Endothelial cell of umbilical vein (primary cell): ENCODE measurements at places on chromosomes 3 and 15.
A peak's percentile ranks its signal among the peaks of the same experiment; 100 is the strongest.

- no peak for DNase-seq
Measured at GRCh38 chr3:192489579-192489978, 237.8 kb downstream of the FGF12 start.

- no peak for DNase-seq
Measured at GRCh38 chr3:13772885-13773745, 106.8 kb downstream of the WNT7A start.

DNA sequence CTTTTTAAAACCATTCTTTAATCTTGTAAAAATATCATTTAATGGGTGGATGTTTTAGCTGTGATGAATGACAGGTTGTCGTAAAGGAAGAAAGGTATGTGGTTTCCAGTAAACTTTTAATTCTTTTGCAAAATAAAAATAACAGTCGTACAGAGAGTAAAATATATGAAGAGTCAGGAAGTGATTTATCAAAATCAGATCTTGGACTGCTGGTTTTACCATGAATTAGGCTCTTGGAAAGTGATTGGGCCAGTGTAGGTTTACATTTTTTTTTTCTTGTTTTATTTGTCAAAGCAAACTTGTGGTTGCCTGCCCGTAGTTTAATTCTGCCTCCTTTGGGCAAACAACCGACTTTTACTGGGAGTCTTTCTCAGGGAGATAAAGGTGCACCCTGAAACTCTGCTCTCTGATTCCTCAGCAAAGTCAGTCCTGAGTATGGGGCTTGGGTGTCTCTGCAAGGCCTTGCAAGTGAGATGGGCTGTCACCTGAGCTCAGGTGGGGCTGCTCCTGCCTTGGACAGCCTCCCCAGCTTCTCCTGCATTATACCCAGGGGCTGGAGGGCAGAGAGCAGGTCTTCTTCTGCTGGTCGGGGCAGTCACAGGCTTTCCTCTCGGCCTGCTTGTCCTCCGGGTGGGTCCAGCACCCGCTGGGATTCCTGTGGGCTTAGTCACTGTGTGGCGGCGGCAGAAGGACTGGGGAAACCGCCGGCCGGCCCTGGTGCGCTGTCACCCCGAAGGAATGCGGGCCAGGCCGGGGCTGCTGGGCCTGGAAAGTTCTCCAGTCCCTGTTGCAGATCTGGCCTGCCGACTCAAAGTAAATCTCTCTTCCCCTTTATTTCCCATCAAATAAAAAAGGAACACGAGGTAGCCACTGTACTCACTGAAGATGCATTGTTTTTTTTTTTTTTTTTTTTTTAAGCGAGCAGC, 79.0 kb downstream of the IGF1R start:
- peak; percentile 92 for DNase-seq

DNA sequence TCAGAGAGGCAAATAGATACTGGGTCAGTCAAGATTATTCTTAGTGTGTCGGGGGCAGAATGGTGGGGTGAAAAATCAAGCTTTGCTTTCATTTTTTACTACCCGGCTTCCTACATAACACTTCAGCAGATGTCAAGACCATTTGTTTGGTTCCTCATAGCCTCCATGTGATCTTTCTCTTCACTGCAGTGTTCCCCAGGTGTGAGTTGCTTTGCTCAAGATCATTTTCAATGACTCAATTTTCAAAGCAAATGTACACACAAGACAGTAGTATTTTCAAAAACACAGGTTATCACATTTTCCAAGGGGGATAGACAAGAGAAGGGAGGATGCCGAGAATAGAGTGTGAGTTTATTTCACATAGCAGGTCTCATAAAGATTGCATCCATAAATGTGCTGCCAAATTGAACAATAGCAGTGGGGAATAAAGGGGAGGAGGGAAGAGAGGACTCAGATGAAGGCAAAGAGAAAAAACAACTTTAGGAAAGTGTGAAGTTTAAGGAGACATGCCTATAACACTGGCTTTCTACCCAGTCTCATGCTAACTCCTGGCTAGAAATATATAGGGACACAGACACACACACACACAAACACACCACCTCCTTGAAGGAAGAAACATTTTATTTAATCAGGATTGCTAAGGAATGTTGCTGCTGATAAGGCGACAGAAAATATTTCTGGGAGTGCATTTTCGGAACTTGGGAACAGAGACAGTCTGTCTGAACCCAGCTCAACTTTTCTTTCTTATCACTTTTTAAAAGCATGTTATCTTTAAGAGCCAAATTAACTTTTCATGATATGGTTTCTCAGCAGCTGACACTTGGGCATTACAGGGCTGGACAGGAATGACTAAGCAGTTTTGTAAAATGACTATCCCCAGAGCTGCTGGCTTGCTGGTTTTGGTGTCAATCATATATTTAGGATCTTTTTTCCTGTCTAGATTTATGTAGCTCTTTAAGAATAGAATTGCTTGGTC, 402.4 kb downstream of the RBMS3 start:
- DNase-seq = peak; percentile 92

GRCh38 chr15:62389885-62390790, 225.1 kb upstream of the C2CD4B start:
- peak; percentile 74 for DNase-seq

DNA sequence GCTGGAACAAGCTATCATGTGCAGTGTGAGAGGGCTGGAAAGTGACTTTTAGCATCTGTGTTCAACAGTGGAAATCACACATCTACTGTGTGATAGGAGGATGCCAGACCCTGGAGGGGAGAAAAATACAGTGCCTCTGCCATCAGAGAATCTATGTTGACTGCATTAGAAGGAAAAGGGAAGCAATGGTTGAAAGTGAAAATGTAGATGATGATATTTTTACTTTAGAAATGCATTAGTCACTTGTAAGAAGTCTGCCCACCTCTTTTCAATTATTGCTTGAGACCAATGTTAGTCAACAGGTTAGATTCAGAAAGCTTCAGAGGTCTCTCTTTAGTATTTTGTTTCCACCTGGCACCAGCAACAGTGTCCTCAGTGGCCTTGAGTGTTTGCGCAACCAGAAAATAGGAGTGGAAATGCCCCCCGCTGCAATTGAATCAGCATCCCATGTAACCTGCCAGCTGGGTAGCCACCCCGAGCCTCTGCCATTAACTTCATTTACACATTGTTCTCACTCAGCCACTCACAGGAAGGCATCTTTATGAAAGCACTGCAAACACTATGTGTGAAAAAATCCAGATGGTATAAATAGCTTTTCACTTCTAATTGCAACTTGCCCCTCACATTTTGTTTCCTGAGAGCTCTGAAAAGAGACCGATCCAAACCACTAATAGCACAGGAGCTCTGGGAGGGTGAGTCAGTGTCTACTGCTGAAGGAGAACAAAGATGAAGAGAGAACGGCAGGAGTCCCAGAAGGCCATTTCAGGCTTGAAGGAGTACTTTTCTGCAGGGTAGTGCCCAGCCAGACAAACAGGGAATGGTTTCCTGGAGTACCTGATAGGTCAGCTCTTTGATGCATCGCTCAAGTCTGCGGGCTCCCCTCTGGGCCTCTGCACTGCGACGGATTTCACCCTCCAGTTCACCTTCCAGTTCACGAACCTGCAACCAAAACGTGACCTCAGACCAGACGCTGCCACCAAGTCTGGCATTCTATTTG, 92.1 kb downstream of the HHLA2 start:
- DNase-seq = no peak

DNA sequence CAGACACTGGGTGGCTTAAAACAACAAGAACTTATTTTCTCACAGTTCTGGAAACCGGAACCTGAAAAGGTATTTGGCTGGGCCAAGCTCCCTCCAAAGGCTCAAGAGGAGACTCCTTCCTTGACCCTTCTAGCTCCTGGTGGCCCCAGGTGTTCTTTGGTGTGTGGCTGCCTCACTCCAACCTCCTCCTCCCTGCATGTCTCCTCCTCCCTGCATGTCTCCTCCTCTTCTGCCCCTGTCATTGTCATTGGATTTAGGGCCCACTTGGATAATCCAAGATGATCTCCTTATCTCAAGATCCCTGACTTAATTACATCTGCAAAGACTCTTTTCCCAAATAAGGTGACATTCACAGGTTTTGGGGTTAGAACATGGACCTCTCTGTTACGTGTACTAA, 69.8 kb upstream of the MFGE8 start:
- no peak for DNase-seq

GRCh38 chr15:77688266-77688665, 55.6 kb upstream of the LINGO1 start:
- no peak for DNase-seq

- no peak for DNase-seq
Measured at GRCh38 chr3:128066114-128066513, 13.9 kb downstream of the SEC61A1 start.

GRCh38 chr3:84621823-84622222, 337.0 kb upstream of the CADM2 start:
- no peak for DNase-seq

DNA sequence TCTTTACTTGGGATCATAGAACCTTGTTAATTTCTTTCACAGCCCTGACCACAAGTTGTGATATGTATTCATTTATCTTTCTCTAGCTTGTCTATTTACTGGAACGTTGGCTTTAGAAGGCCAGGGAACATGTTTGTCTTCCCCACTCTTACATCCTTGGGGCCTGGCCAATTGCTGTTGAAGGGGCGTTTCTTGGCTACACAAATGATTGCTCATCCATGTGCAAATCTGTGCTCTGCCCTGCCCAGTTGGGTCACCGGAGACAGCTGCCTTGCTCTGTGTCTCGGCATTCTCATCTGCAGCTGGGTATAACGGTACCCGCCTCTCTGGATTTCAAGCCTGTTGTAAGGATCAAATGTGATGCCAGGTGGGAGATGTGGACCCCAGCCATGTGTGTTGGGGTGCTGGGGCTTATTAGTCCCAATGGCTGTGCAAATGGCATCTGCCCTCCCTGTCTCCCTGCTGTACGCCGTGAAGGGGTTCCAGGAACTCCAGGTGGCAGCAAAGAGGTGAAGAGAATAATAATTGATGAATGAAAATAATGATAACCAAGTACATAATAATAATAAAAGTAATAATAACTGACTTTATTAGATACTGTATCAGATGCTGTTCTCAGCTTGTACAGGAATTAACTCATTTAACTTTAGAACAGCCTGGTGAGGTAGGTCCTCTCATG, 24.0 kb upstream of the TLE3 start:
- DNase-seq = peak; percentile 38

GRCh38 chr3:151259664-151260063, 18.7 kb downstream of the P2RY14 start:
- DNase-seq = no peak

DNA sequence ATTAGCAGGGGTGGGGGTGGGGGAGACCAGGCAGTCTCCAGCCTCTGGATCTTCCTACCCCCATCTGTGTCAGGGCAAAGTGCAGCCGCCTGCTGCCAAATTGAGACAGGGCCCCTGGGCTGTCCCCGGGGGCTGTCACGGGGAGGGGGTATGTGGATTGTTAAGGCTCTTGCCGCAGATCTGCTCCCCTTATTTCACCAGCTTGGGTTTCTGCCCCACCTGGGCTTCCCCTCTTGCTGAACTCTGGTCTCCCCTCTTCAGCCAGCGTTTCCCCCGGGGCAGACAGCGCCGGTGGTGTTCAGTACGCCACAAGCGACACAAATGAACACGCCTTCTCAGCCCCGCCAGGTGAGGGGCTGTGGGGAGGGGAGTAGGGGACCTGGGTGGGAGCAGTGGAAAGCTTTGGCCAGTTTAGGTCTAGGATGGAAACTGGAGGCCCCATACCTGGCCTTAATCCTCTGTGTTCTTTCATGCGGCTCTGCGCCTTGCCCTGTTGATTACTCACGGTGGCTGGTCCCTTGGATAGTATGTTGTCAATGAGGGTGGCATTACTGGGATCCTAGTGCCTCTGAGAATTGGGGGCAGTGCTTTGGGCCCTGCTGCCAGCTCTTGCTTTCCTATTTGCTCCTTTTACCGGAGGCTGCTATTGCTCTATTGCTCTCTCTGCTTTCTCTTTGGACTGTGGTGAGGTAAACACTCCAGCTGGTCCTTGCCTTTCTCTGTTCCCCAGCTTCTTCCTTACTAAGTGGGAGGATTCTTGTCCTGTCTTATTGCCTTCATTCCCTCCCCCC, 1.7 kb downstream of the EIF4G1 start:
- DNase-seq = no peak

GRCh38 chr3:43288366-43288765, 2.0 kb downstream of the SNRK start:
- DNase-seq = peak; percentile 42

DNA sequence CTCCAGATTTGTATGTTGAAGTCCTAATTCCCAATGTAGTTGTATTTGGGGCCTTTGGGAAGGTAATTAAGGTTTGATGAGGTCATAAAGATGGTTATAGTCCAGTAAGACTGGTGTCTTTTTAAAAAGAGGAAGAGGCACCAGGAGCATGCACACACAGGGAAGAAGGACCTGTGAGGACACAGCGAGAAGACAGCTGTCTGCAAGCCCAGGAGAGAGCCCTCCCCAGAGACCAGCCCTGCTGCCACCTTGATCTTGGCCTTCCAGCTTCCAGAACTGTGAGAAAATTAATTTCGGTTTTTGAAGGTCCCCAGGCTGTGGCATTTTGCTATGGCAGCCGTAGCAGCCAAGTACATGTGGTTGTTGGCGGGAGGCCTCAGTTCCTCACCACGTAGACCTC, 32.8 kb upstream of the TSEN2 start:
- DNase-seq = no peak

- no peak for DNase-seq
Measured at GRCh38 chr3:171149526-171150116, 123.1 kb upstream of the SLC2A2 start.

- no peak for DNase-seq
Measured at GRCh38 chr15:76192715-76193114, 118.6 kb downstream of the ETFA start.

GRCh38 chr15:42732095-42732827, 4.7 kb downstream of the CDAN1 start:
- DNase-seq = no peak

DNA sequence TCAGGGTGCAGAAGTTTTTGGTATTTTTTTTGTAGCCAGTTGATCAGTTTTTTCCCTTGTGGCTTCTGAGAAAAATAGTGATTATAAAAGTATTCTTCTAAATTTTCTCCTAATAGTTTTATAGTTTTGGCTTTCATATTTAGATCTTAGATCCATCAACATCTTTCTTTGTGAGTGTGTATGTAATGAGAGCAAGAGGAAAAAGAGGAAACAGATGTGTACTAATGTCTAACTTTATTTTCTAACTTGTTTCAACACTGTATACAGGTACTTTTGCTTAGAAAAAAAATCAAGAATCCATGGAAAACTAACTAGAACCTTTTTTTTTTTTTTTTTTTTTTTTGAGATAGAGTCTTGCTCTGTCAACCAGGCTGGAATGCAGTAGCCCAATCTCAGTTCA, 53.1 kb downstream of the ARRDC4 start:
- peak; percentile 32 for DNase-seq

DNA sequence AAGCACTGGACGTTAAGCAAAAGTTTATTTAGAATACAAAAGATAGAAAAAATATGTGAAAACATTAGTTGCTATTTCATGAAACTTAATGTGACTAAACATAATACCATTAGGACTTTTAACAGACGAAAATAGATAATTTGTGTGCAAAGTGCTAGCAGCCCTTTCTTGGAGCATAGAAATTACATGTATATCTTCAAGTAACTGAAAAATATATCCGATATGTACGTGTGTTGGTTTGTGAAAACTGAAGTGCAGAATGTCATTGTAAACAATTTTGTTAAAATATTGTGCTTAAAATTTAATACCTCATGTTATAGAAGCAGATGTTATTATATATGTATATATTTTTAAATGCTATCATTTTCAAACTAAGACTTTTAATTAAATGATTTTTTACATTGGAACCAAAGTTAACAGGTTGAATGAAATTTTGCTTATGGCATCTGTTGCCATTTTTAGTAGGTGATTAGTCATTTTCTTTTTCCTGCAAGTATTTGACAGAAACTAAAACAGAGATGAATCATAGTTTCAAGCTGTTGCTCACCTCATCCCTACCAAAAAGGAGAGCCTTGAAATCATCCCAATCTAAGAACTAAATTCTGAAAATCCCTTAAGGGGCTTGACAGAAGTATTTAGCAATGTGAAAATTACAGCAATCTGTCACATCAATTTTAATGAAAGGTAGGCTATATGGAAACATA, 334.8 kb downstream of the NAALADL2 start:
- DNase-seq = peak; percentile 34
